A549 (cell line): ENCODE measurements at places on chromosomes 1 and 21.

GRCh38 chr1:219422811-219423598 is 189.9 kb downstream of the ZC3H11B start:
- DNase-seq: no peak

DNA sequence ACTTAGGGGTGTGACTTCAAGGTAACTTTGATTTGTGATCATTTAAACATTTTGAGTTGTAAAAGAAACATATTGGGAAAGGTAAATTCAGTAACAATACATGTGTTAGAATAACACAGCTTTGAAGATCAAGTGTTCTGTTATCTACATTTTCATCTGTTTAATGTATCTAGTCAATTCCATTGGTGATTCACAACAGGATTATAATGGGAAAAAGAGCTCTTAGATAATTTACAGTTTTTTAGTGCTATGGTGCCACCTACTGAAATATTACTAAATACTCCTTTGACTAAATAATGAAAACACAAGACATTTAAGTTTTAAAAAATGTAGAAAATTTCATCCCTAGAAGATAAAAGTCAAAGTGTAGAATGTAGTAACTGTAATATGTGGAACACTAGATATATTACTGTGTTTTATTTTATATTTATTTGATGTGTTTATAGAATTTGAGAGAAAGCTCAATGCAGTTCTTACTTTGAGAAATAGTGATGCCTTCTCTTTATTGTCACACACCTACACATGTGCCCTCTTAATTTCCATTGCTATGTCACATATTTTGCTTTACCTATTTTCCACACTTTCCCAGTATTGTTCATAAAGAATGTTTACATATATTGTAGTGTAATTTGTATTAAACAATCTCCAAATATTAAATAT is 47.4 kb downstream of the PTPRC start:
- no peak for DNase-seq

GRCh38 chr1:212121779-212122178 is 86.2 kb downstream of the DTL start:
- DNase-seq: no peak

DNA sequence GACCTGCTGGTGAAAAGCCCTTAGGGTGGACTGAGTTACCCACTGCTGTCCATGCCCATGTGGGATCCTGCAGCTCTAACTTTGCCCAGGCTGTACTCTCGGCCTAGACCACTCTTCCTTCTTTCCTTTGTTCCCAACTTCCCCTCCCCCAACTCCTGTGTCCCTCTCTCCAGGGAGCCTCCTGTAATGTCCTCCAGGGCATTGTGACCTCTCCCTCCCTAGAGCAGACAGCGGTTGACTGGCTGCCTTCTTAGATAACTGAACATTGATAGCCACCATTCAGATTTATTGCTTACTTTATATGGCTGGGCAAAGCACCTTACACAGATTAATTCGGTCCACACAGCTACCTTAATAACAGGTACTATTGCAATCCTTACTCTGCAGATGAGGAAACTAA is 5.0 kb downstream of the RUNX1 start:
- no peak for DNase-seq

GRCh38 chr1:186960861-186961260 is 132.1 kb downstream of the PLA2G4A start:
- no peak for DNase-seq

- peak; percentile 52 for DNase-seq
These were observed 820 bp upstream of the TTF2 start for GRCh38 chr1:117059334-117059677.

DNA sequence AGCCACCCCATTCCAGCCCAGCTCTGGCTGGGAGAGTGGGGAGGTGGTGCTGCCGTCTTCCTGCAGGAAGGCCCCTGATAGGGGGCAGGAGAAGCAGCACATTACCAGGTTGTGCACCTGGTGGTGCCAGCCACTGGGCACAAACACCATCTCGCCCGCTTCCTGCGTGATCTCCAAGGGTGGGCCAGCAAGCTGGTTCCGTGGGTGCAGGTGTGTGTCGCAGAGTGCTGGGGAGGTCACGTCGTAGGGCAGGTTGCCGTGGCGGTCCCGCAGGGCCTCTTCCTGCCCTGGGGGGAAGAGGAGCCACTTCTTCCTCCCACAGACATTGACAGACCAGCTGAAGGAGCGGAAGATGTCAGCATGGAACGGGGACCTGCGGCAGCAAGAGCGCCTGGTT is 1.8 kb downstream of the JMJD4 start:
- no peak for DNase-seq

- no peak for DNase-seq
These were observed 21.5 kb downstream of the GNG12 start for GRCh38 chr1:67811781-67812180.

DNA sequence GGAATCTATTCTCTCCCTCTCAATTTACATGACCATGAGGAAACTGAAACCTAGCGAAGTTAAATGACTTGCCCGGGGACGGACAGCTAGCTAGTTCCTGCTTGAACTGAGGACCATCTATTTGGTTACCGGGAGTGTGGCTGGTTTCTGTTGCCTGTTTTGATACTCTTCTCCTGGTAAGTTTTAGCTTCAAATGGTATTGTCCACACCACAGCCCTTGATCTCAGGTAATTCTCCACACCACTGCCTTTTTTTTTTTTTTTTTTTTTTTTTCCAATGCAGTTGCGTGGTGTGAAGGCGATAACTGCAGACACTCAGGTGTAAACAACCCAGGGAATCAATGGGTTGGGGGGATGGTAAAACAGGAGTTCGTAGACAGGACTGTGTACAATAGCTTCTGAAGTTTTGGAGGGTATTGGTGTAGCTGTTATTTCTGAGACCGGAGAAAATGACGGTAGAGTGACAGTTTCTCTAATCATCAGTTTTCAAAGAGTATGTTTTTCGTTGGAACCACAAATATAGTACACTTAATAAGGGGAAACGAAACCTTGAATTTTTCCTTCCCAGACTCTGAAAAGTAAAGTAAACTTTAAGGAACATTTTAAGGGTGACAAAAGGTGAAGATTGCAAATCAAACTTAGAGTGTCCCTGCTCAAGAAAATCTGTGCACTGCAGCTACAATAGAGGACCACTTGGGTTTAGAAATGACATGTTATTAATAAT is 125.3 kb upstream of the CACYBP start:
- no peak for DNase-seq
